ENCODE measurements at places on chromosomes 2 and 18.
A peak's percentile ranks its signal among the peaks of the same experiment; 100 is the strongest.

GRCh38 chr2:174495365-174496012 is 8.7 kb upstream of the GPR155 start:
- DNase-seq = no peak

GRCh38 chr2:186308347-186308746 is 177.7 kb upstream of the ZC3H15 start:
- DNase-seq = no peak

DNA sequence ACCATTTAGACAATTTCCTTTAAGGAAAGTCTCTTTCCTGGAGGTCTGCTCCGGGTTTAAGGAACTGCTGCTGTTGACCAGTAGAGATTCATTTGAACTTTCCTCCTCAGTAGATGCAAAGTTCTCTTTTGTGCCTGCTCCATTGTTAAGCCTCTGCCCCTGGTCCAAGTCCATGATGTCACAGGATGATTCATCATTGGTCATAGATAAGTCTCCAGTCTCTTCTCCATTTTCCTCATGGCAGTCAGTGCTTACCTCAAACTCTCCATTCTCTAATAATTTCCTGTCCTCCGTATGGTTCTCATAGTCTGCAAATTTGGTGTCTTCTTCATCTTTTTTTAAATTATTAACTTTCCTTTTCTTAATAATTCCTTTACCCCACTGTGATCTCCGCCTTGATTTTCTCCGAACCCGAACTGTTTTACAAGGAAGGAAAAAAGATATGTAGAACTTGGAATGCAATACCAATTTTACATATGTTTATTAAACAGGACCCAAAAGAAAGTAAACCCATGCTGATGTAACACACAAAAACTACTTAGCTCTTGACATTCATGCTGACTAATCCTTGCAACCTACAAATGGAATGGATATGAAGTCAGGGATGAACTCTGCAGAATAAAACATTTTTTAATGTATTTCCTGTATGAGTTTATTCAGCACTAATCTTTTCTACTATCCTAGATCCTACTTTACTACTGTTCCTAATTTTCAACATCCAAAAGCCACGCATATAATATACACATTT is 169.1 kb downstream of the ATAD2B start:
- peak; percentile 4 for DNase-seq

DNA sequence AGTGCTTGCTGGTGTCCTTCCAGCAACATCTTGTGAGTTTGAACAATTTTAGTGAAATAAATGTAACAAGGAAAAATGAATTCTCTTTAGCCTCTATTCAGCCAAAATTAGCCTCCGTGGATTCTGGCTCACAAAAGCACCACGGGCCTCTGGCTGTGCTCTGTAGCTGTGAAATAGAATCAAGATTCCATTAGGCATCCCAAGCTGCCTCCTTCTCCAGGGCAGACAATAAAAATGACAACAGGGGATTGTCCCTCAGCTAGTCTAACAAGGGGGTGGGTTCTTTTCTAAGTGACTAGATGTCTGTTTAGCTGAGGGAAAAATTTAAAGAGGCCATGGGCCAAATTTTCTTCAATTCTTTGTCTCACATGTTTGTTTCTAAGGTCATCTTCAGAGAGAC is 254.7 kb upstream of the FIGN start:
- no peak for DNase-seq

DNA sequence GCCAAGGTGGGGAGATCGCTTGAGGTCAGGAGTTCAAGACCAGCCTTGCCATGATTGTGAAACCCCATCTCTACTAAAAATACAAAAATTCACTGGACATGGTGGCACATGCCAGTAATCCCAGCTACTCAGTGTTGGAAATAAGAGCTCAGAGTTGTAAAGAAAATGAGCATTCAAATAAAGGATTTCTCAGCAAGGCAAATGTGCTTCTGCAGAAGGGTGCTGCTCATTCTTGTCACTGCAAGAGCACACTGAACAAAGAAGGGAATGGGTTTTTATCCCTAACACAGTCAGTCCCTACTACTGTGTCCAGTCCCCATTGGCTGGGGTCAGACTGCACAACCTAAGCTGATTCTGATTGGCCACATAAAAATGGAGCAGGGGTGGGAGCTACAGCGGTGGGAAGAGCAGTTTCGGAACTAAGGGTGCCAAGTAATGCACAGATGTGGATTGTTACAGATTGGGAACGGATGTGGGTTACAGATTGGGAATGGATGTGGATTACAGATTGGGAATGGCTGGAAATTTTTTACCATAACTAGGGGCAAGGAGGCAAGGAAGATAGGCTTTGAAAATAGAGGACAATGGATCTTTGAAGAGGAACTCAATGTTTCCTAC is 31.1 kb upstream of the TRAPPC8 start:
- no peak for DNase-seq

DNA sequence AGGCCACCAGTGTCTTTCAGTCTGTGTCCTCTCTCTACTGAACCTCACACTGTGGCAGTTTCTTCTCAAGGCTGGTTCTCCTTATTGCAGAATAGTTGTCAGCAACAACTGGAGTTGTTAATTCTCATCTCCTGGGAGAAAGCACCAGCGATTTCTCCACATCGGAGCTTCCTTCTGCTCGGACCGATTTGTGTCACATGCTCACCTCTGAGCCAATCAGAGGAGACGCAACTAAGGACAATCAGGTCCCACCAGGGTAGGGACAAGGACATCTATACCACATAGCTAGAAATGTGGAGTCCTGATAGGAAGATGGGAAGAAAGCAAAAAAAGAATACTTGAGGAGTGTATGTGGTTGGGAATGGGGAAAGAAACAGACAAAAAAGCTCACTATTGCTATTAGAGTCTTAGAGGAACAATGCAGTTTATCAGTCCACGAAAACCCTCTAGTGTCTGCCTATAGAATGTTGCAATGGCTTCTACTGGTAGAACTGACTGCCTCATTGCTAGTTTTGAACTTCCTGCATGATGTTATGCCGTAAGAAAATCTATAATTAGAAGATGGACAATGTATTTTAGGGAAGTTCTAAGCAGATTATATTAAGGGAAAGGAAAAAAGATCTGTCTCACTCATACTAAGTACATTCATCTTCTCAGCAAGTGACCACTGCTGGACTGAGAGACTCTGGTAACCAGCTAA is 169.7 kb downstream of the CDCA7 start:
- DNase-seq = no peak

GRCh38 chr2:88499204-88499603 is 46.7 kb upstream of the FOXI3 start:
- DNase-seq = no peak

GRCh38 chr2:235876099-235876679 is 292.0 kb downstream of the GBX2 start:
- no peak for DNase-seq

DNA sequence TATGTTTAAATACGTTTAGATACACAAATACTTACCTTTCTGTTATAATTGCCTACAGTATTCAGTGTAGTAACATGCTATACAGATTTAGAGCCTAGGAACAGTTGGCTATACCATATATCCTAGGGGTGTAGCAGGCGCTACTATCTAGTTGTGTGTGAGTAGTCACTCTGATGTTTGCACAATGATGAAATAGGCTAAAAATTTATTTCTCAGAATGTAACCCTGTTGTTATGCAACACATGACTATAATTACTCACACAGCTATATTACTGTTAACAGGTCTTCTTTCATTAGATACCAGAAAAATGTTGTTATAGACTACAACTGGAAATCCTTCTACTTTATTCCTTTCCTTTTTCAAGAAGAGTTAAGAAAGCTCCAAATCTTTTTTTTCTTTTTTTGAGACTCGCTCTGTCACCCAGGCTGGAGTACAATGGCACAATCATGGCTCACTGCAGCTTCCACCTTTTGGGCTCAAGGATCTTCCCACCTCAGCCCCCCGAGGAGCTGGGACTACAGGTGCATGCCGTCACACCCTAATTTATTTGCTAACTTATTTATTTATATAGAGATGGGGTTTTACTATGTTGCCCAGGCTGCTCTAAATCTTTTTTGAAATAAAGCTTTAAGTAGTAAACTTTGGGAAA is 48.5 kb downstream of the C2orf74 start:
- DNase-seq = peak; percentile 50

GRCh38 chr2:70684846-70685622 is 83.0 kb downstream of the ADD2 start:
- DNase-seq = no peak

DNA sequence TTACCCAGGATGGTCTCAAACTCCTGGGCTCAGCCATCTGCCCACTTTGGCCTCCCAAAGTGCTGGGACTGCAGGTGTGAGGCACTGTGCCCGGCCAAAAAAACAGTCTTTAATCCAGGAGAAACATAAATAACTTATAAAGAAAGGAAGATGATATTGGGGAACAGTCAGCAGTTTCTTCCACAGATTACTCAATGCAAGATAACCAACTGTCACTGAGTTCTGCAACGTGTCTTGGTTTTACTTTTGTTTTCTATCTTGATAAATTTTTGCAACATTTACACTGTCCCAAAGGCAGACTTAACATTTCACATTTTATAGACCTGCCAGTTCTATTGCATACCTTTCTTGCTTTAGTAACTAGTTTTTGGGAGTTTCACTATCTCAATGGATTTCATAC is 71.1 kb downstream of the ANKRD44 start:
- DNase-seq = no peak

DNA sequence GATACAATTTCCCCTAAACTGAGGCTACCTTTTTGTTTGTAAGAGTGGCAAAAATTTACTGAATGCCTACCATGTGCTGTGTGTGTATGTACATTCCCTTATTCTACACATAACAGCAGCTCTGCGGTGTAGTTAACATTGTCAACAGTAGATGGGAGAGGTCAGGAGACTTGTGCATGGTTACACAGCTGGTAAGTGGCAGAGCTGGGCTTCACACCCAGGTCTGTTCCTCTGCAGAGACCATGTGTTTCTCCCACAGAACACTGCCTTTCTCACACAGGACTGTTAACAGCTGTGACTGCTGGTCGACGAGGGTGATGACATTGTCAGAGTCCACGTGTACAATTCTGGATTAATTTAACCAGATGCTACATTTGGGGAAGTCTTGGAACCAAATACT is 49.1 kb downstream of the EML6 start:
- DNase-seq = no peak

- no peak for DNase-seq
Observed at GRCh38 chr2:151978709-151979108, 120.1 kb downstream of the CACNB4 start.

- no peak for DNase-seq
Observed at GRCh38 chr2:36528274-36528673, 69.7 kb downstream of the FEZ2 start.

DNA sequence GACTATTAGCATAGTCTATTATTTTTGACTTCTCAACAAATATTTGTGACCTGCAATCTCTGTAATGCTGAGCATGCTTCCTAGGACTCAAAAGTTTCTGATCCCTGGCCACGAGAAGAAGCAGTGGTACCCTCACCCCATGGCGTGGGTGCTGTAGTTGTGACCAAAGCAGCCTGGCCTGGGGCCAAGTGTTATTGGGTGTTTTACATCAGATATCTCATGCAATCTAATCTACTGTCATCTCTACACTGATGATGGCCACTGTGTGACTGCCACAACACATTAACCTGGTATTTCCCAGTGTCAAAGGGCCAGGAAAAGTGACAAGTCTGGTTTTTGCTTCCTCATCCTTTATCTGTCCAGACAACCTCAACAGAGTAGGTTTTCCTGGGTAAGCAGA is 80.8 kb upstream of the WIPF1 start:
- no peak for DNase-seq

DNA sequence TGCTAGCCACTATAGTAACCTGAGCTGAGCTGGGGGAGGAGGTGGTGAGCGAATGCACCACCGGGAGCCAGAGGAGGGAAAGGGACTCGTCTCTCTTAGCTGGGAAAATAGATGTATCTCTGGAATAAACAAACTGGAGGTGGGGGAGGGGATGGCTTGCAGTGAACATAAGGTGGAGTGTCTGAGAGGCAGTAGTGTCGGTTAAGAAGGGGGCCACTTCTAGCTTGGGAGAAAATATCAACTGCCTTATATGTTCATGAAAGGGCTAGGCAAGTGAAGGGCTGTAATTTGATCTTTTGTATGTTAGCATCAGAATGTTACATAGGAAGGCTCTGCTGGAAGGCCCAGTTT is 2.2 kb downstream of the SETBP1 start:
- DNase-seq = no peak

GRCh38 chr2:207883002-207883780 is 113.5 kb upstream of the FZD5 start:
- DNase-seq = no peak

DNA sequence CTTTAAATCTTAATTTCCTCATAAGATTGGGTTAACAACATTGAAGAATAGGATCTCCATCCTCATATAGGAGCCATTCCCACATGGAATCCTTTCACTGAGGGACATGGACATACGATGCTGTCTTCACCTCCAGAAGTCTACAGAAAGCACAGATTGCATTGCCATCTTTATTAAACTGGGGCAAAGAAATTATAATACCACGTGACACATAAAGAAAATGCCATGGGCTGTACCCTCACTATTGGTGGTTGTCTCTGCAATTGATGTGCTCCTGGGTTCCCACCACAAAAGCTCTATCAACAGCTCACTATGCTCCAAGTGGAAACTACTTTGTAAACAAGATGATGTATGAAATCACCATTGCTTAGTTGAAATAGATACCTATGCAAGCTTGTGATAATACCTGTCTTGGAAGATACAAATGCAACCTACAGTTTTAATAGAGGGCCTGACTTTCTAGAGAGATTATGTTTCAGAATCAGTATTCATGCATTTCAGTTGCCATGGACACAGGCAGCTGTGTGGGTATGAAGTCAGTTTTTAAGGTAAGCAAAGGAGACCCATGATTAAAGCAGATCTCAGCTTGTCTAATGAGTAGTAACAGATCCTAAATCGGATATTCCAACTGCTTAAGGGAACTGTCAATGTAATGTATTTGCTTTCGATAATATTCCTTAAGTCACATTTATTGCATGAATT is 337.0 kb downstream of the RAD51AP2 start:
- no peak for DNase-seq

GRCh38 chr2:168401048-168401556 is 55.0 kb upstream of the CERS6 start:
- no peak for DNase-seq

GRCh38 chr2:55976681-55977080 is 53.1 kb upstream of the EFEMP1 start:
- no peak for DNase-seq

DNA sequence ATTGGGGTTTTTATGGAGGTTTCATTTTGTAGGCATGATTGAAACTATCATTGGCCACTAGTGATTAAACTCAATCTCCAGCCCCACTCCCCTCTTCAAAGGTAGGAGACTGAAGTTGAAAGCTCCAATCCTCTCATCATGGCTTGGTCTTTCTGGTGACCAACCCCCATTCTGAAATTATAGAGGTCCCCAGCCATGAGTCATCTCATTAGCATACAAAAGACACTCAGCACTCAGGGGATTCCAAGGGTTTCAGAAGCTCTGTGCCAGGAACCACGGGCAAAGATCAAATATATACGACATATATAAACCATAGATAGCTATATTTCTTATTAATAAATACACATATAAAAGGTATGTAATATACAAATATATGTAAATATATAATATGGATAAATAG is 256.0 kb upstream of the POU3F3 start:
- no peak for DNase-seq

All from amniotic stem cell (primary cell).